Activated naive CD8-positive, alpha-beta T cell treated with anti-CD3 and anti-CD28 coated beads for 36 hours (primary cell): ENCODE measurements at places on chromosomes 5 and 9.
A peak's percentile ranks its signal among the peaks of the same experiment; 100 is the strongest.

DNA sequence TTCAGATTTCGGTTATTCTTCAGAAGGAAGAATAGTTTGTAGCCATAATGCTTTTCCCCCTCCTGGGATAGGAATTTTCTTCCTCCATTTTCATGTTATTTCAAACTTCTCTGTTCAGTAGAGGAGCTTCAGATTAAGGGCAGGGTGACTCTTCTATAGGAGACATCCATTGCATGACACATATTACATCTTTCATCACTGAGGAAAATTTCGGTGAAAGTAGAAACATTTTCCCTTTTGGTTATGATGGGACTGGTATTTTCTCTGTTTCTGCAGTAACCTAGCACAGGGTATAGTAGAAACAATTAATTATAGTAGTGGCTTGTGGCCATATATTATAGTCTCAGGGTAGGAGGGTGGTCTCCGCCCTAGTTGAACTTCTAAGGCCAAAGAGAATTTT lies 1.1 kb downstream of the IPO11 start:
- no peak for DNase-seq

DNA sequence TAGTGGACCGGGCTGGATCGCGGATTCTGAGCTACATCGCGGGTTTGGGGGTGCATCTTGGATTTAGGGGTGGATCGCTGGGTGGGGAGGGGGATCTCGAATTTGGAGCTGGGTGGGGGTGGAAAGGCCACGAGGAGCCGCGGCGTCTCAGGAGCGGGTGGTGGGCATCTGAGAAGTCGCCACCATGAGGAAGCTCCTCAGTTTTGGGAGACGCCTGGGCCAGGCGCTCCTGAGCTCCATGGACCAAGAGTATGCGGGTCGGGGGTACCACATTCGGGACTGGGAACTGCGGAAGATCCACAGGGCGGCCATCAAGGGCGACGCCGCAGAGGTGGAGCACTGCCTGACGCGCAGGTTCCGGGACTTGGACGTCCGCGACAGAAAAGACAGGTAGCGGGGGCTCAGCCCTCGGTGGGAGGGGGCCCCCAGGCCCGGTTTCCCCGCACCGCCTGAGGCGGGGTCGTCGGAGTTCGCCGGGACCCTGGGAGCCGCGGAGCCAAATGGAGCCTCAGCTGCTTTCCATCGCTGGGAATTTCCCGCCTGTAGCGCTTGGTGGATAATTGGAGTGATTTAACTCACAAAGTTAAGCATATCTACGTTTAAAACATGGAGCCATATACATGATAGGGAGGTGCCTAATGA lies 376 bp downstream of the ANKRD18B start:
- DNase-seq = peak; percentile 5

DNA sequence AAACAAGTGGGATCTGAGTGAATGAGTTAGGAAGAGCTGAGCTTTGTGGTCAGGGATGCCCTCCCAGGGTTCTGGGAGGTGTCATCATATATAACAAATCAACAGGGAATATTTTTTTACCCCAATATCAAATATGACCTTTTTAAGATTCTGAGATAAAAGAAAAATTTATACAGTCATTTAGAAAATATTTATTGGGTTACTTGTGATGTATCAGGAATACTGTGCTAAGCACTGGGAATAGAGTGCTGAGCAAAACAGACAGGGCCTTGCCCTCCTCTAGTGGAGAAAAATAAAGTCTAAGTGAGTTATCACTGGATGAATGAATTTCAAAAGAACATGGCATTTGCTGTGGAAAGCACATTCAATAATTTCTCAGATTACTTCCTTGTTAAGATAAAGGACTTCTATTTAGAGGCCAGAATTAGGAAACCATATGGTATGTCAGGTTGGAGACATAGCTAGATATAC lies 102.9 kb downstream of the BOD1 start:
- DNase-seq = no peak

GRCh38 chr9:36041506-36041905 lies 4.8 kb downstream of the RECK start:
- DNase-seq = no peak

- no peak for DNase-seq
These were observed 1.8 kb downstream of the HNRNPH1 start for GRCh38 chr5:179621551-179622214.

GRCh38 chr5:150044329-150044681 lies 42.0 kb downstream of the CSF1R start:
- no peak for DNase-seq

GRCh38 chr9:9598723-9599122 lies 1014.1 kb downstream of the PTPRD start:
- no peak for DNase-seq

GRCh38 chr9:15007698-15008097 lies 97.5 kb upstream of the FREM1 start:
- no peak for DNase-seq

DNA sequence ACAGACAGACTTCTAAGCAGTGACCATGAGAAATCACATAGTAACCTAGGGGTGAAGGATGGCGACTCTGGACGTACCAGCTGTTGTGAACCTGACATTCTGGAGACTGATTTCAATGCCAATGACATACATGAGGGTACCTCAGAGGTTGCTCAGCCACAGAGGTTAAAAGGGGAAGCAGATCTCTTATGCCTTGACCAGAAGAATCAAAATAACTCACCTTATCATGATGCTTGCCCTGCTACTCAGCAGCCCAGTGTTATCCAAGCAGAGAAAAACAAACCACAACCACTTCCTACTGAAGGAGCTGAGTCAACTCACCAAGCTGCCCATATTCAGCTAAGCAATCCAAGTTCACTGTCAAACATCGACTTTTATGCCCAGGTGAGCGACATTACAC lies 38.0 kb upstream of the CCDC152 start:
- DNase-seq = no peak

- DNase-seq = no peak
These were observed 143.3 kb downstream of the ALDH1A1 start for GRCh38 chr9:72809586-72809985.

GRCh38 chr9:90296539-90296938 lies 346.1 kb downstream of the DIRAS2 start:
- no peak for DNase-seq

DNA sequence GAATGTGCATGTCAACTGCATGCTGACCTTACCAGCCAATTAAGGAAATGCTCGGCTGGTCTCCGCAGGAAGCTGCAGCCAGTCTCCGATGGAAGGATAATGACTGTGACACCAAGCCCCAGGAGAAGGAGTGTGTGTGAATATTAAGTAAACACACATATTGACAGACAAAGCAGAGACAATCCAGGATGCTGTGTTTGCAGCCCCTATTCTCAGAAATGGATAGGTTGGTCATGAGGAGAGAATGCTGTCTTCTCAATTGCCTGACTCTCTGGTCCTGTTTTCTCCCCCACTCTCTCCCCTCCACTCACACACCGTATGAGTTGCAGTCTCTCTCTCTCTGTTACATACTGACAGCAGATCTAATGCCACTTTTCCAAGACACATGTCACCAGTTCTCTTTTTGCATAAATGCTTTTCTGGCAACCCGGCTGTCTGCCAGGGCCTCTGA lies 85.7 kb downstream of the EPB41L4A start:
- DNase-seq = no peak
